ENCODE measurements at places on chromosomes 5 and 9.

DNA sequence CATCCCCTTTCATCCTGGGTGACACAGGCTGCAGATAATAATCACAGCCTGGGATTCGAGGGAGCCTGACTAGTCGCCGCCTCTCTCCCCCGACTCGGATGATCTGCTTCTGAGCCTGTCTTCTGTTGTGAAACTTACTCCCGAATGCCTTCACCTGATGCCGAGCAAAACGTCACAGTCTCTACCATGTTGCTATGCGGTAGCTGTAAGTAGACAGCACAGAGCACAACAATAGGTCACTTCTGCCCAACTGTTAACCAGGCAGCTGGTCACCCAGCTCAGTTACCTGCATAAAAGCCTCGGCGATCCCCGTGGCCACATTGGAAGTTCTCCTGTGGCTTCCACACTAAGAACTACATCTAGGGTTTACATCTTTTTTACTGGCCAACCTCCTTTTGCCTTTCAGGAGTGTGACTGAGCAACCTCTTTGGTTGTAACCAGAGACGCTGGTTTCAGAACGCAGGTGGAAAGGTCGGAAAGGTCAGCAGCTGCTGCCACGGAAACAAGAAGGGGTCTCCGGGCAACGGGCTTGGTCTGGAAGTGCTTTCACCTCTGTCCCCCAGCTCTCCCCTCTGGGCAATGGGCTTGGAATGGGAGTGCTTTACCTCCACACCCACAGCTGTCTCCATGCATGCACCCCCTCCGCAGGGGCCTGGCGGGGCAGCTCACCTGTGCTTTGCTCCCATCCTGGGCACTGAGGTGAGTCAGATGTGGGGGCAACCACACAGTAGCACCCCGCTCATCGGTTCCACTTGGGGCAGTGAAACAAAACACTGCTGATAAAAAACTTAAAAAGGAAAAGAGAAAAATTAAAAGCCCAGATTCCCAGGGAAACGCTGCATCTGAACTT lies 7.6 kb upstream of the PPP1R26 start:
- DNase-seq: no peak

DNA sequence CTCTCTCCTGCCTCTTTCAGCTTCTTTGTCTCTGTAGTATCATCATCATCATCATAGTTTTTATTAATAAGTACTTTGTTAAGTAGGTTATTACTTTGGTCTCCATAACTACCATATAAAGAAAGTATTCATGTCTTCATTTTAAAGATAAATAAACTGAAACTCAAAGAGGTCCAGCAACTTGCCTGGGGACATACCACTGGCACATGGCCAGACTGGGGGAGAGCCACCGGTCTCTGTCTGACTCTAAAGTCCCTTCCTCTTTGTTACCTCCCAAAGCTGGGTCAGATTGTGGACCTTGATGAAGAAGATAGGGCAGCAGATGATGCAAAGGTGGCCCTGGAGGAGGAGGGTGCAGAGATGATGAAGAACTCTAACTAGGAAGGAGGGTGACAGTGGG lies 8.5 kb downstream of the CDX1 start:
- DNase-seq: no peak

DNA sequence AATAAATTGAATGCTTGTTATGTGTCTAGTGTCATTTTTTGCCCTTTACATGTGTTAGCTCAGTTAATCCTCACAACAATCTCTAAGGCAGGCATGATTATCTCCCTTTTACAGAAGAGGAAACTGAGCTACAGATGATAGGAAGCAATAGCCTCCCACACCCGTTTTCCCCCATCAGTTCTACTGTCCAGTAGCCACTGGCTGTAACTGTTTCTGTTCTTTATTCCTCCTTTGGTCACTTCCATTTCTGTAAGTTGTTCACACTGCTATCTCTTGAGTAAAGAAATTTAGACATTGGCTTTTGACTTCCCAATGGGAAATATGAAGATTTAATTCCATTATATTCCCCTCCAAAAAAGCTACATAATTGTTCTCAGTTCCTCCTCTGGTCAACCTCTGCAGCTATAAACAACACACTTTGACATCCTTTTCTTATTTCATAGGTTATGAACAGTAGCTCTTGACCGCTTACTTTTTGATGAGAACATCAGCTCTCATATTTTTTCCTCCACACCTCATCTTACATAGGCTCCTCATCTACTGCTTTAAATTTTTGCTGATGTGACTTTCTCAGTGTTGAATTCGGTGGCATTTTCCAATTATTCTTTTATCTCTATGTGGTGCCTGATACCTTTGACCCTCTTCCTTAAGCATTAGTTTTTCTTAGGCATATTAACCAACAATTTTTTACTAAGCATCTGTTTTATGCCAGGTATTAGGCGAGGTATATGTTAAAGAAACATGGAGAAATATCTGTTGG lies 21.4 kb downstream of the SPZ1 start:
- no peak for DNase-seq

- no peak for DNase-seq
These were observed 102.9 kb upstream of the MEGF10 start for GRCh38 chr5:127187706-127188105.

GRCh38 chr5:10859393-10860195 lies 98.6 kb upstream of the DAP start:
- no peak for DNase-seq

GRCh38 chr5:69308046-69308553 lies 24.5 kb downstream of the CCDC125 start:
- DNase-seq: no peak

DNA sequence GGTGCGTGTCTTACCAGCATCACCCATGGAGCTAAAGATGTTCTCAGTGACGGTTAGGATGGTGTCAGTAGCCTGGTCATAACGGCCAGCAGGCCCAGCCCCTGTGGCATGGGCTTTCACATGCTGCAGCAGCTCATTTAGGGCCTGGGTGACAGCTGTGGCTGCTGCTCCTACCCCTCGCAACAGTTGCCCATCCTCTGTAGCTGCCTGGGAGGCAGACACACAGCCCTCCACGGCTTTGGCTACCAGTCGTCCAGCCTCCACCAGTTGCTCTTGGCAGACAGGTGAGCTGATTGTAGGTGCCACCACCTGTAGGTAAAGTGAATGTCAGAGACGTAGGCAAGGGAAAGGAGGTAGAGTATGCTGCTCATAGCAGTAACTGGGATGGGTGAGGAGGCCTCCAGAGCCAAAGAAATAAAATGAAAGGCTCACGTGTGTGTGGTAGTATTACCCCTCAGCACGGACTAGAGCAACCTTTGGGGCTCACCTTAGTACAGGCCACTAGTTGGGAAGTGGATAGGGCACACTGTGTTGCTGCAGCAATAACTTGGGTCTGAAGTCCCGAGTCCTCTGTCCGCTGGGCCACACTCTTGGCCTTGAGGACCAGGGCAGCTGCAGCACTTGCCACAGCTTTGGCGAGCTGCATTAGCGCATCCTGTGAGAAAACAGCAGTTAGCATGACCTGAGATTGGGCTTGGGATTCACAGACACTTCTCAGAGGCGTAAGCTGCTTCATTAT lies 14.7 kb downstream of the TLN1 start:
- DNase-seq: no peak

- no peak for DNase-seq
These were observed 21.0 kb downstream of the EXOC3 start for GRCh38 chr5:463952-464351.

DNA sequence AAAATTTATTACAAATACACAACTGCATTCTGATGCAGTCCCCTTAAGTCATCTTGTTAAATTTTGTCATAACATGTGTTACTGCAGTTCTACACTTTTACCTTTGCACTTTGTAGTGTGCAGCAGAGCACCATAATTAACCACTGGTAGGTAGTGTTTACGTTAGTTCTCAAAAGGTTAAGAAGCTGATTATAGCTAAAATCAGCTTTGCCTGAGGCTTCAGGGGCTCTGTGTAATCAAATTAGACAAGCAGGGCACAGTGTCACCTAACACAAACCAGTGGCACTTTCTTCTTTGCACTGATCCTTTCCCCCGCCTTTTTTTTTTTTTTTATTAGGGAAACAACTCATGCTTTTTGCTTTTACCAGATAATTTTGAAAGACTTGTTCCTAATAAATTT lies 26.1 kb downstream of the POU5F2 start:
- no peak for DNase-seq

DNA sequence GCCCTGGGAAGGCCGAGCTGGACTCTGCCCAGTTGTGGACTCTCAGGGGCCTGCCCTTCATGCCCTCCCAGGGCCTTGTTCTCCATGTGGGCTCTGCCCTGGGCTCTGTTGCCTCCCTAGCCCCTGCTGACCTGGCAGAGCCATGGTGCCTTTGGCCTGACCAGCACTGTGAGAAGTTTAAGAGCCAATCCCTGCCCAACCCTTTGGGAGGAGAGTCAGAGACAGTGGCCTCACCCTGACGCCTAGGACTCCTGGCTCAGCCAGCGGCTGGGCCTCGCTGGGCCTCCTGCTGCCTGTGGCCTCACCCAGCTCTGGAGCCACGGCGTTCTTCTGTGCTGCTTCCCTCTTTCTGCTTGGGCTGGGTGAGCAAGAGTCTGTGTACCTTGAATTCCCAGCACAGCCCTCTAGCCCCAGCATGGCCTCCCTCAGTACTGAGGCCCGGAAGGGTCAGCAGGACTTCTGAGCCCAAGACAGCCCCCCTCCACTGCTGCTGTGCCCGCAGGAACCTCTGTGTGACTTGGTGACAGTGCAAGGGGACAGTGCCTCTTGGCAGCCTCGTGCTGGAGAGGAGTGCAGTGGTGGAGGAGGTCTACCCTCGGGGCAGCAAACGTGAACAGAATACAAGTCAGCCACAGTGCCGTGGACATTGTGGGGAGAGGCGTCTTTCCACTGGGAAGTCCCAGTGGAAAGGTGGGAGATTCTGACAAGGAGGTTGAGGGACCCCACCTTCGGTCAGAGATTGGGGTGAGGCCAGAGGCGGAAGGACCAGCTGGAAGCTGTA lies 97.4 kb downstream of the CACNA1B start:
- no peak for DNase-seq

- no peak for DNase-seq
These were observed 217.5 kb upstream of the OTULINL start for GRCh38 chr5:14364096-14364495.

DNA sequence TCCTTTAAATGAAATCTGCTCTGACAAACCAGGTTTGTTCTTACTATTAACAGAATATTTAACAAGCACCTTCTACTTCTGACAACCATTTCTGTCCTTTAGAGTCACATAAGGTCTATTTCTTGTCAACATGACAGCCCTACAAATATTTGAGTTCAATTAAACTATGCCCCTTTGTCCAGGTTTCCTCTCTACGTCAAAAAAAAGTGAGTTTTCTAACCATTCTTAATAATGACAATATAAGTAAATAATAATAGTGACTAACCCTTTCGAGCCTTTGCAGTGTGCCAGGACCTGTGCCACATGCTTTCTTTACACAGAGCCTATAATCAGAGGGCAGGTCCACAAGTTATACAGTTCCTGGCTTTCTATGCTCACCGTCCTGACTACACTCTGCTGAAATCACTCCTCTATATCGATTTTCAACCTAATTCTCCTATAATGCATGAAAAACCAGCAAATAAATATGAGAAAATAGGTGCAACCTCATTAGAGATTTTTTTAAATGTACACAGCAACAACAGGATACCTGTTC lies 115.0 kb downstream of the CDK5RAP2 start:
- DNase-seq: no peak

DNA sequence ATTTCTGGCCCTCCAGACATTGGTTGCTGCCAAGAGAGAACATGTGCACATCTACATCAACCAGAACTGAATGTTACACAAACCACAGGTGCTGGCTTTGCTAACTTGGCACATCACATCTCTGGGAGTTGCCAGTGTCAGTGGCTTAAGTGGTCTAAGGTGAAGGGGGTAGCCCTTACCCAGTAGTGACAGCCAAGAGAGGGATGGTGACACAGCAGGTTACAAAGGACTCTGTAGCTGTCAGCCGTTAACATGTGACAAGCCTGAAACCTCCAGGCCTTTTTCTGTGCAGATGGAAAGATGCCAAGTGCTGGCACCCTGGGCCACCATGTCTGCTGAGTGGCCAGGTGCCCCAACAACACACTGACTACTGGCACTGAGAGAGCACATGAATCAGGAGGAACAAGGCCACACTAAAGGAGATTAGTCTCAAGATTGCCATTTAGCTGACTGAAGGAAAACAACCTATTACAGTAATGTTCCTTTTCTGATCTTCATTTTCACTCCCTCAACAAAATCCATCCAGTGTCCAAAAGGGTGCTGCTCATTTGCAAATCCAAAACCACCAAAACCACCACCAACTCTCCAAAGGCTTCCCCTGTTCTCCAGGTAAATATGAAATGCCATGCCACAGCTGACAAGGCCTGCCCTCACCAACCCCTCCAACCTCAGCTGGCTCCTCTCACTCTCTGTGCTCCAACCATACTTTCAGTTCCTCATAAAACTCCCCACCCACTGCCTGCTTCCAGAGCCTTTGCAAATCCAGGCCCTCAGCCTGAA lies 20.2 kb downstream of the SIL1 start:
- peak; percentile 43 for DNase-seq

DNA sequence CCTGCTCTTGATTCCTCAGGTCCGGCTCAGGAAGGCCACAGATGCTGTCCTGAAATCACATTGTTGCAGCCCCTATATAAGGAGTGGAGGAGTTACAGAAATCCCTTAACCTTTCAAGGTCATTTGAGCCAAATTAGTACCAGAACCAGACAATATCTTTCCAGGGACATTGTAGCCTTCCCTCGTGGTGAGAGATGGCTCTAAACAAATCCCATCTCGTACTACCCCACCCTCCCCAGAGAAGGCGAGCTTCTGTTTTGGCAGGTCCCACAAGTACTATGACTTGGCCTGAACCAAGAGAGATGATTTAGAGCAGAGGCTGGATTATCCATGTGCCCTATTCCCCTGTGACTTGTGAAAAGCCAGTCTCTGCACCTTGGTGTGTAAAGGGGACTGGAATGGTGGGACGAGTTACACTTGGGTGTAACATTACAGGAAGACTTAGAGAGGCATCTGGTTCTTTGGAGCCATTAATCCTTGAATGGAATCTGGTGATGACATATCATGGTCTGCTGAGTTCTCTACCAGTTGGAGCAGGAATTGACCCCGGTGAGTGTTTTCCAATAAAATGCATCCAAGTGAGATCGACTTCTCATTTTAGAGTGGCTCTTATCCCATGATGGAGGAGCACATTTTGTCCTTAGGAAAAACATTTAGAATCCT lies at the start of gene FAM240B:
TSS of gene FAM240B (minus strand) at position 51 of the 663 bp plus-strand sequence. CDS start 16,134 bp downstream, outside the sequence.
- DNase-seq: no peak

DNA sequence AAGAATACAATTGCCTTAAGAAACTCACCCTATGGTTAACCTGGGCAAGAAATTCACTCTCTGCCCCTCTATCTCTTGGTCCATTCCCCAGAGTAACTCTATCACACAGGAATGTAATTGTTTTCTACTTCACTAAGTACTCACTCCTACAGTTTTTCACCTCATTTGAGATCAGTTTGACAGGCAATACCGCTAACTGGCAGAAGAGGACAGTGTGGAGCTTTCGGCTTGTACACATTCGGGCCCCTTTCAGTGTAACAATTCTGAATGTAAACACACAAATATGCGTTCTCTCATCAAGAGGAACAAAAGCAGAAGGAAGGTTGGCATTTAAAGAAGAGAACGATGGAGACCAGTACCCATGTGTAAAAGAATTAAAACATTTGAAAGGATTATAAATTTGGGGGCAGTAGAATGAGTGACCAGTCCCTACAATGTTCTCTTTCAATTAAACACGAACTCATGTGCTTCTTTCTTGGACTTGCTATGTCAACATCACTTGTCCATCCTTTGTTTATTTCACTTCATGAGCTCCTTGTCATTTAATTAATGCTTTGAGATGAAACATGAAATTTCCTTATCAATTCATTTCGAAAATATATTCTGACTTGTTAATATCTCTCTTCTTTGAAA lies 188.5 kb upstream of the GRAMD2B start:
- no peak for DNase-seq

GRCh38 chr5:125325488-125326149 lies 579.2 kb upstream of the ZNF608 start:
- no peak for DNase-seq

GRCh38 chr5:43046474-43046873 lies 6.4 kb upstream of the ANXA2R start:
- DNase-seq: no peak
